Colonic mucosa (tissue), 4 donors: ENCODE measurements at places on chromosomes 13 and 19. TPM values are rescaled to one million over a fixed set of nuclear protein-coding genes. Genes with fewer than 3 reads are reported as not detected.

TINCR gene
- total RNA-seq = 4.4 TPM

WDR88 gene
- total RNA-seq = not detected

FCGBP gene
- total RNA-seq = 2,896 TPM

SIGLEC10 gene
- 2.7 TPM for total RNA-seq

TMEM205 gene
- total RNA-seq = 45.4 TPM

CLEC17A gene
- 0.32 TPM for total RNA-seq

INSL3 gene
- total RNA-seq = not detected

RUBCNL gene
- 25.6 TPM for total RNA-seq

DCT gene
- total RNA-seq = 0.11 TPM

RAB8A gene
- 127 TPM for total RNA-seq

PEG3 gene
- total RNA-seq = 2.8 TPM

SRRM5 gene
- 0.42 TPM for total RNA-seq

ZNF177 gene
- 1.2 TPM for total RNA-seq

IL4I1 gene
- 1.0 TPM for total RNA-seq

TBXA2R gene
- 1.5 TPM for total RNA-seq

GARIN5A gene
- total RNA-seq = 2.1 TPM

ANGPTL4 gene
- 7.7 TPM for total RNA-seq

SLC17A7 gene
- 0.21 TPM for total RNA-seq

MAP2K7 gene
- 26.3 TPM for total RNA-seq

TGFBR3L gene
- not detected for total RNA-seq

CACNG6 gene
- total RNA-seq = not detected

GIPR gene
- 8.3 TPM for total RNA-seq

KIR2DL4 gene
- not detected for total RNA-seq

DIS3 gene
- 27.4 TPM for total RNA-seq
